ENCODE measurements at places on chromosomes 12 and 14.

DNA sequence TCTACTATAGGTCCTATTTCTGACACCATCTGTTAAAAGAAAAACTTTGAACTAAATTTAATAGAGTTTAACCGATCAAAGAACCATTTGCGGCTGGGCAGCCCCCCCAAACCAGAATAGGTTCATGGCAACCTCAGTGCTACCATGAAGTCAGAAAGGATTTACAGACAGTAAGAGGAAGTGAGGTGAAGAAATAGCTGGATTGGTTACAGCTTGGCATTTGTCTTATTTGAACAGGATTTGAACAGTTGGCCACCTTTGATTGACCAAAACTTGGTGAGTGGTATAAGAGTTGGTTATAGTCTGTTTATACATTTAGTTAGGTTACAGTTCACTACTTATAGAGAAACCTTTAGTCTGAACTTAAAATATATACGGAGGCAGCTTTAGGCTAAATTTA is 88.9 kb downstream of the TXNDC16 start:
- DNase-seq: no peak

DNA sequence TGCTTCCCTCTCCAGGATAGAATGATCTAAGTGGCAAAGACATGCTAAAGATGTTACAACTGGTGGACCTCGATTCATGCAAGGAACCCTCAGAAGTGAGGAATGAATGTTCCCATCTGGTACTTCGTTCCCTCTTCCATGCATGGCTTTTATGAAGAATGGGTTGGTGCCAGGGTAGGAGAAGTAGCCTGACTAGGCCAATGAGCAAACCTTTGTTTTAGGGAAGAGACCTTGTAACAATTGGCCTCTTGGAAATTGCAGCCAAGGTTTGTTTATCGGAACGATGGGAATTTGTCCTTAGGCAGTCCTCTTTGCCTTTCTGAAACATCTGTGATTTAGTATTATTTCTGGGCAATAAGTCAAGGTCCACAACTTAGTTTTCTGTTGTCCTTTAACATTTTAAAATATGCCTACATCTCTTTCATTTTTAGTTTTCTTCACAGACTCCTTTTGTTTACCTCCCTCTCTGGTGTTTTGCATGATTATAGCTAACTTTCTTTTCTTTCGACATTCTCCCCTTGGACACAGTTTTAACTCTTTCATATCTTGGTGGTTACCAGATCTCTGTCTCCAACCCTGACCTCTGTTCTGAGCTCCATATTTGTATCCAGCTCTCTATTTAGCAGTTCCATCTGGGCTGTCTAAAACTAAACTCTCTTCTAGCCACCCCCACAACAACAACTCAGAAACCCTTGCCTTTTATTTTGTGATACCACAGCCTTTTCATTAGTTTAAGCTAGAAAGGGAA is 70.0 kb downstream of the DIP2B start:
- no peak for DNase-seq

- DNase-seq: no peak
These were observed 14.2 kb upstream of the PAX9 start for GRCh38 chr14:36647417-36647823.

GRCh38 chr12:115078990-115079389 is 395.0 kb upstream of the TBX3 start:
- DNase-seq: no peak

GRCh38 chr14:52078095-52078531 is 9.3 kb upstream of the NID2 start:
- DNase-seq: no peak

GRCh38 chr12:109541413-109541726 is 31.9 kb downstream of the MMAB start:
- DNase-seq: no peak

DNA sequence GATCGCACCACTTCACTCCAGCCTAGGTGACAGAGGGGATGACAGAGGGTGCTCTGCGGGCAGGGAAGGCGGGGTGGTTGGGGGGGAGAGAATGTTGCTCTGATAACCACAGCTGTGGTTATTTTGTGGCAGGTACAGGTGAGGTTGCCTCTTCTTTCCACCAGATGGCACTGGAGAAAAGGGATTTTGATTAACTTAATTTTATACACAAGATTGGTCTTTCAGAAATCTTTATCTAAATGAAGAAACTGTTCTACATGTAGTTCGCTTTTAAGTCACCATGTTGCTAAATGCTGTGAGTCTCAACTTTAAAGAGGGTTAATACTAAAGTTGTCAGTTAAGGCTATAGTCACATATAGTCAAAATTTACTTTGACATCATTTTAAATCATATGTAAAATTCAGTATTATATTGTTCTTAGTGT is 25.7 kb downstream of the FGF23 start:
- DNase-seq: peak; percentile 4

- DNase-seq: no peak
These were observed 1.5 kb upstream of the PNMA1 start for GRCh38 chr14:73715707-73716106.

GRCh38 chr14:51884086-51884927 is 23.9 kb downstream of the GNG2 start:
- no peak for DNase-seq

DNA sequence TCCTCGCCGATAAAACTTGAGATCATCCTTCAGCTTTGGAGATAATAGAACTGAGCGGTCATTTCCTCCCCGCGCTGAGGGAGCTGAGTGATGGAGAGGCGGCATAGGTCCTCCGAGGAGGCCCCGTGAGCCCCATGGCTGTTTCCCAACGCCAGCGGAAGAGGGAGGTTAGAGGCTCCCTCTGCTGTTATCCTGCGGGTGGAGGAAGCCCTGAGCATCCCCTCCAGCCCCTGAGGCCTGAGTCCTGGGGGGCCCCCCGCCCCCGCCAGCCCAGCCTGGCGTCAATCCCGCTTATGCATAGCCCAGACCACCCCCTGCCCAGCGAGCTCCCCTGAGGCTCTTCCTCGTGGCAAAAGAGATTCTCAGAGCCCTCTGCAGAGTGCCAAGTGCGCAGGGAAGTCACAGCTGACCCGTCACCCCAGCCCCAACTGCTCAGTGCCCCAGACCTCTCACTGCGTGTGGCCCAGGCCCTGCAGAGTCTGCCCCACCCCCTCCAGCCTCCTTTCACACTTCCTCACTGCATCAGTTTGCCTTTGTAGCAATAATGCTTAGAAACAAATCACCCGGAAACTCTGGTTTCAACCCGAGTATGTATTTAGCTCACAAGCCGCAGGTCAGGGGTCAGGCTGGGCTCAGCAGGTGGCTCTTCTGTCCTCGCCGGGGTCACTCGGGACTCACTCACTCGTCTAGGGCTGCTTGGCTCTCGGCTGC is 44.7 kb upstream of the GALNT9 start:
- no peak for DNase-seq

DNA sequence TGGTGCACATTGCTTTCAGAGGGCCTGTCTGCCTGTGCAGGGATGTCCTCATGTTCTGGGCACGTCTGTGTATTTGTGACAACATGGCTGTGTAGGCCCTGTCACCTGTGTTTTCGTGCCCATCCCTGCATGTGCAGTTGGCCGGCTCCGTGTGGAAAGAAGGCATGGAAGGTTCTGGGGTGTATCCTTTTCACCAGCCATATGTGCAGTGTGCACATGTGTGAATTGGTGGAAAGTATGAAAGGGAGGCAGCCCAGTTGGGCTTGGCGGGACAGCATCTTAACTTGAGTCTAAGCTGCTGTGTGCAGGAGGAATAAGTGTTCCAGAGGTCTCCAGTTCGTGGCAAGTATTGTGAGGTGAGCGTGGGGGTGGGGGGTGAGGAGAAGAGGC is 669 bp downstream of the TSPAN11 start:
- no peak for DNase-seq

- DNase-seq: no peak
These were observed 34.8 kb upstream of the PMCH start for GRCh38 chr12:102232446-102232845.

DNA sequence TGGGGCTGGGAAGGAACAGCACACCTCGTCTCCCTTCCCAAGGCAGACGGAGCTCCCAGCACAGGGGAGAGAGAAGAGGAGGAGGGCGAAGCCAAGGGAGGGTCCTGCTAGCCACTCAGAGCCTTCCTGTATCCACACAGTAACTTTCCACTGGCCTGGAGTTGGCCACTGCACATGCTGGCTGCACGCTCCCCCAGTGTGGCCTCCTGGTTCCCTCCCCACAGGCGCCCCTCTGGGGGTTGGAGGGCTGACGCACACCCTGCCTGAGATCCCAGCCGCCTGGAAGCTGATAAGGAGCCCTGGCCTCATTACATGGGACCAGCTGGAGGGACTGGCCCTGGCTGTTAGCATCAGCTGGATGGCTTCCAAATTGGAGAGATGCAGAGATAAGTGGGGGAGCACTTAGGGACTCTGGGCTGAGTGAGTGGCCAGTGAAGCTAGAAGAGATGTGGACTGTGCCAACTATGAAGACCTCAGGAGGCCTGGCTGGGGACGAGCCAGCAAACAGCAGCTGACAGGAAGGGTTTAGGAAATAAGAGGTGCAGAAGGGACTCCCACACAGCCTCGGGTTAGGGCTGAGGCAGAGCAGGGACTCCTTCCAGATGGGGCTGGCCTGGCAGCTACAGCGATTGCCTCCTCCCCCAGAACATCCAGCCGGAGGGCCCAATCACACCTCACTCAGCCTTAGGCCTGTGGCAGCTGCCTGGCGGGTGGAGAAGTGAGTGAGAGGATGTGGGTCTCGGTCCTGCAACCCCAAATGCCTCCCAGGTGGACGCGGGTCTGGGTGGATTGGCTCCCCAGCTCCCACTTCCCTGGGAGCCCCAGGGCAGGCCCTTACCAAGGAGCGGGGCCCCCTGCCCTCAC is 26.3 kb upstream of the BCDIN3D start:
- no peak for DNase-seq

GRCh38 chr14:69312608-69313007 is 52.6 kb downstream of the GALNT16 start:
- no peak for DNase-seq

DNA sequence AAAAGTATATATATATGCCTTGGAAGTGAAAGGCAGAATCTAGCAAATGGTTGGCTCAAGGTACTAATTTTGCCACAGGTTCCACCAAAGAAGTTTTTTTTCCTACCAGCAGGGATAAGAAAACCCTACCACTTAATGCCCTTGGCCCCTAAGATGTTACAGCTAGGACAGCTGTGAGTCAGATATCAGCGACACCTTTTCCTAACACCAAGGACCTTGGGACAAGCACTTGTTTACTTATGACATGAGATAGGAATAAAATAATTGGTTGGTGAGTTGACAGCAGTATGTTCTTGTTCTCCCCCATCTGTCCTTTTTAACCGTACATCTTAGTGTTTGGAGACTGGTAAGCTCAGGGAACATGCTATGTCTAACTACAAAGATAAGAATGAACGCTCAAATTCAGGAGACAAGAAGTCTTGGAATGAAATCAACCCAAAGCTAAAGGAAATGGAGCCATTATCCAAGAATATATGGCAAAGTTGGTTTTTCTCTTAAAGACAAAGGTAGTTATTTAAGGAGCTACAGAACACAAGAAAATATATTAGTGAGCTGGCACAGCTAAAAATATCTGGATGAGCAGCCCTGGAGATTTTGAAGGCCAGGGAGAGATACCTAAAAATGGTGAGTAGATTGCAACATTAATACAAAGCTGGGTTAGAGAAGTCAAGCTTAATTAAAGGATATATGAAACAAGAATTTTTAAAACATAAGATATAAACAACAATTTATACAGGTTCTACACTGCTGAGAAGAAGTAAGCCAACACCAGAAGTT is 126.8 kb downstream of the TMTC1 start:
- no peak for DNase-seq

GRCh38 chr12:82299319-82300025 is 58.7 kb downstream of the CCDC59 start:
- no peak for DNase-seq

DNA sequence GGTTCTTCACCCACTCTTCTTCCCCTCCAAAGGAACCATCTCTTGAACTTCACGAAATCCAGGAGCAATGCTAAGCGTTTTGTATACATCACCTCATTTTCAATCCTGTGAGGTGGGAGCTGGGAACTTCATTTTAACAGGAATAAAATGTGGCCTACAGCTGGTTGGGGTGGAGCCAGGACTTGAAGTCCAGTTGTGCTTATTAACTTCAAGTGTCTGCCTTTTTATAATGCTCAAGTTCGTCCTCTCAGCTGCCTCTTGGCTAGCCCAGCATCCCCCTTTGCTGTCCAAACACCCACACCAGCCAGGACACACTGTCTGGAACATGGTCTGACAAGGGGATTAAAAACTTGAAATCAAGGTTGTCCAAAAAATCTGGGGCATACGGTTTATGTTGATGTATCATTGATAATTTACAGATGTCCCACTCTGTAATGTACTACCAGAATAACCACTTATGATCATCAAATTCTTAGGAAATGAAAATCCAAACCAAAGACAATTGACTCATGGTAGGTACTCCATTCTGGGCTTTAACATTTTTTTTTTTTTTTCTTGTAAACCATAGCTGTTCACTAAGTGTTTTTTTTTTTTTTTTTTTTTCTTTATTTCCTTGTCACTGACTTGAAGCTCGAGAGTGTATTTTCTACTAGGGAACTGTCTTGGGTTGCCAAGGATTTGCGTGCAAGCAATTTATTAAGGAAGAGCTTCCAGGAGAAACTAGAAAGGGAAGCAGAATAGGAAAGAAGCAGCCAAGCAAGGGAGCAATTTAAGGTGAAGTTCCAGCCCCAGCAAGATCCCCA is 252.3 kb downstream of the EFCAB11 start:
- no peak for DNase-seq

GRCh38 chr14:33932576-33933345 is 18.1 kb downstream of the EGLN3 start:
- no peak for DNase-seq

GRCh38 chr14:53514197-53514596 is 361.1 kb upstream of the DDHD1 start:
- DNase-seq: no peak

- DNase-seq: peak; percentile 34
These were observed 1.8 kb downstream of the CKB start for GRCh38 chr14:103520657-103521437.

GRCh38 chr12:115337693-115338543 is 653.9 kb upstream of the TBX3 start:
- no peak for DNase-seq

DNA sequence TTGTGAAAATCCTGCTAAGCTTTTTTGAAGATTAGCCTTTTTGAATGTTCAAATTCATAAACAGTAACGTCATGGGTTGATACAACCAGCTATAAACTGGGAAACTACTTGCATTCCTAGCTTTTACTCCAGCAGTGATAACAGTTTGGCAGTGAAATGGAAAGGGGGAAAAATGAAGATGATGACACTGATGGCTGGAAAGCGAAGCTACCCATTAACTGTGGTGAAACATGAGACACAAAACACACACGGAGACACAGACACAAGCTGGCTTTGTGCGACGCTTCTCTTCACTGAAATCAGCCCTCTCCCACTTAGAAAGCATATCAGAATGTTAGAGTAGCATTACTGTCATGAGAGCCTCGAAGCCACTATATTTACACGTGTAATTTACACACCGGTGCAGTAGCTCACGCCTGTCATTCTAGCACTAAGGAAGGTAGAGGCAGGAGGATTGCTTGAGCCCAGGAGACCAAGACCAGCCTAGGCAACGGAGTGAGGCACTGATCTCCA is 15.7 kb downstream of the VPS37B start:
- no peak for DNase-seq

Measured in activated T-helper 1 cell treated with anti-CD3 and anti-CD28 coated beads, Interleukin-2, amount 50 U/mL, for 16 hours (primary cell).